Mesenchymal stem cell (in vitro differentiated cells and primary cell): ENCODE measurements at places on chromosomes 2 and 18.

GRCh38 chr2:156565066-156565710, 129.0 kb downstream of the GPD2 start:
- peak; percentile 94 for DNase-seq

GRCh38 chr2:106232638-106233349, 38.7 kb upstream of the UXS1 start:
- DNase-seq, result no peak

DNA sequence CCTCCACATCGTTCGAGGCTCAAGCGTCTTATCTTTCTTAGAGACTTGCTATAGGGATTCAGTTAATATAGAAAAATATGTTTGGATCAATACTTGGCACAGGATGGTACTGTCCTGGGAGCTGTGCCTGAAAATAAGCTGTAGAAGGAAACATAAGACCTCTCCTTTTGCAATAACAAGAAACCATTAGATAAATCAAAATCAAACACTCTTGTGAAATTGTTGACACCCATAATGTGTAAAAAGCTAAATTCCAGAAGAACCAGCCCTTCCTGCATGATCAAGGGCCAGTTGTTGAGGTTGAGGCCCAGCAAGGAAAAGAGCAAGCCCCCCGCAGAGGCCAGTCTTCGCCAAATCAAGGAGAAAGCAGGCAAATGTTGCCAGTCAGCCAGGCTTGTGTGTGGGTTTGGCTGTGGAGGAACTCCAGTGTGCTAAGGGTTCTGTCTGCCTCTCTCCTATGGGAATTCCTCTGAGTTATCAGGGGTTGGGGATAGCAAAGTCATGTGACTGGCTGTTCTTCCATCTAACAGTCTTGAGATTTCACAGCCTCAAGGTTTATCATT, 185.7 kb downstream of the ACKR3 start:
- DNase-seq, result no peak

DNA sequence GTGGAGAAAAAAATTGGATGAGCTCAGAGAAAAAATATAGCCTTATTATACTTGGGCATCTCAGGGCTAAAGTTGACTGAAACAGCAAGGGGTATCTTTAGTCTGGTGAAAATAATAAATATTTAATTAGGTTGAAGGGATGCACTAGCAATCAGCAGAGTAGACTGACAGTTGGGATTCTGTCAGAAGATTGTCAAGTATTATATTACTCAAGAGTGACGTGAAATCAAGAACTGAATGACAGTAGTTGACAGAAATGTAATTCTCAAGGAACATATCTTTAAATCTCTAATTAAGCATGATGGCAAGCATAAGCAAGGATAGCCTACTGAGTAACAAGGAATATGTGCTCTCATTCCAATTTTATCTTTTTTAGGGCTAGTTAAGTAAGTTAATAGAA, 1301.1 kb downstream of the DSC3 start:
- no peak for DNase-seq

DNA sequence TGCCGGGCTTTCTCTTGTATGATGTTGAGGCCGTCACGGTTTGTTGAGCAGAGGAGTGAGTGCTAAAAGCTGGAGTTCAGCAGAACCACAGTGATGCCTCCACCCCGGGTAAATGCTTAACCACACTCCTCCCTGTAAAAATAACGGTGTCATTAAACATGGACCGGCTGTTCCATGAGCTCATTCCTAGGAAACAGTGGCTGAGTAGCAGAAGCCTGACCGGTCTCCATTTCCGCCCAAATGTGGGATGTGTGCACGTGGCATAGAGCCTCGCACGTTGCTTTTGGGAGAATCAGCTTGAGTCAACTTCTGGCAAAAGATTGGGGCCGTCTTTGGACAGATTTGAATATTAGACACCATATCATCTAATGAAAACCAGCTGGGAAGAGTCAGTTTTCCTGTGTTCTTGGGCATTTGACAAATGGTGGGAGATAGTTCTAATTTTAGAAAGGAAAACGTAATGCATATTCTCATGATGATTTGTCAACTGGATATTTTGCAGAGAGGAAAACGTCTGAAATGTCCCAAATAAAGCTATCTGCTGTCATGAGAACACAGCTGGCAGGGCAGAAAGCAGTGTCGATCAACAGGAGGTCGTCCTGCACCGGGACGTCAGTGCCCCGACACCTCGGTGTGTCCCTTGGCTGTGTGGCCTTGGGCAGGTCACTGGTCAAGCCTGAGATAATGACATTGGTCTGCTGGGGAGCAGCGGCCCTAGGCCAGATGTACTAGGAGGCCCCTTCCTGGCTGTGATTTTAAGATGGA, 42.4 kb downstream of the LRRFIP1 start:
- DNase-seq, result peak; percentile 95

DNA sequence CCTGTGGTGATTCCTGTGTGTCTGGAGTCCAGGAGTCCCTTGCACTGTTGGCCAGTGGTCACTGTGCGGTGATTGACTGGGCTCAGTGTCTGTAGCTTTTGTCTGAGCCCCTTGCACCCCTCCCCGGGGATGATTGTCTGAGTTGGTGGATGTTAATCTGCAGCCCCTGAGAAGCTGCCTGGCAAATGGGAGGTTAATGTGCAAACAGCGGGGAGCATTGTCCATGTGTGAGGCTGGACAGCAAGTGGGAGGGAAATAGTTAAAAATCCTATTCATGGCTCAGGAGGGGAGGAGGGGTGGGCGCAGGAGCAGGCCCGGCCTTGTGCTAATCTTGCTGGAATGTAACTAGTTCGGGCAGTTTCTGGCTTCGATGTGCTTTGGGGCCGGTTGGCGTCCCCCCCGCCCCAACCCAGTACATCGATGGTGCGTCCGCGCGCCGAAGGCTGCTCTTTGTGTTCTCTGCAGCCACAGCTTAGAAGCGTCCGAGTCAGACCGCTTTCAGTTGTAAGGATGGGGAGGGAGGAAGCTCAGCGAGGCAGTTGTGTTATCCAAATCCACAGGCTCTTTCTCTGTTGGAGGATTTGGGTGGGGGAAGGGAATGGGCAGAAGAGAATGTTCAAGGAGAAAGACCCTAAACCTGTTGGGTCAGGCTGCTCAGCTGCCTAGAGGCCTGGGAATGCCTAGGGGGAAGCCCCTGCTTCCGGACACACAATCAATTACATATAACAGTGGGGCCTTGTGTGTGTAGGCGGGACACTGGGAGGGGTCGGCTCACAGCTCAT, 71.8 kb downstream of the TGOLN2 start:
- DNase-seq, result peak; percentile 71

- peak; percentile 79 for DNase-seq
Observed at GRCh38 chr18:74631623-74632350, 34.1 kb downstream of the ZNF407 start.

- no peak for DNase-seq
Observed at GRCh38 chr18:68467957-68468356, 247.0 kb downstream of the TMX3 start.

DNA sequence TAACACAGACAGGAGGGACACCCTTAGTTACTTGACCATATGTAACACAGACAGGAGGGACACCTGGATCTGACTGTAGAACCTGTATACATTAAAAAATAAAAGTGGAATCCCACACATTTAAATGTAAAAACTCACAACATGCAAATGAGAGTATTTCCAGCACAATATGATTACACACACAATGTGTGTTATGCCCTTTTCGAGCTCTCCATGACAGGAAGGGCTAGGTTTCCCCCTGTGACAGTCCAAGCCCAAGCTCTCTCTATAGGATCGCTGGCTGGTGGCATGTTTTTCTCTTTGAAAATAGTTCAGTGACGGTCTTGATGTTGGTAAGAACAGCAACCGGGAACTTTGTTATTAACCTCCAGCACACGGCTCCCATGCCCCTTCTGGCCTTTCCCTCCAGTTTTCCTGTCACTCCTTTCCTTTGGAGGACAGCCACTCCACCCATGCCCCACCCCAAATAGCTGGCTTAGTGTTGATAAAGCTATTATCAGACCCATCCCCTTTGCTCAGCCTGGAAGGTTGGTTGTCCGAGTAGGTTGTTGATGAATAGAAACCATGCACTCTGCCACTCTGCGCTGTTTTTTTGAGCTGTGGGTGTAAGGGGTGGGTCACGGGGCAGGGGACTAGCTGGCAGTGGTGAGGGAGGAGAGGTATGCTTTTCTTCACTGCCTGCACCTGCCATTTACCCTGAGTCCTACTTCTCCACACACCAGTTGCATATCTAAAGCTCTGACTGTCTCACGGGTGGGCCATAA, 2.7 kb downstream of the RASGRP3 start:
- no peak for DNase-seq

GRCh38 chr2:10124538-10125045, 2.1 kb downstream of the RRM2 start:
- peak; percentile 83 for DNase-seq

DNA sequence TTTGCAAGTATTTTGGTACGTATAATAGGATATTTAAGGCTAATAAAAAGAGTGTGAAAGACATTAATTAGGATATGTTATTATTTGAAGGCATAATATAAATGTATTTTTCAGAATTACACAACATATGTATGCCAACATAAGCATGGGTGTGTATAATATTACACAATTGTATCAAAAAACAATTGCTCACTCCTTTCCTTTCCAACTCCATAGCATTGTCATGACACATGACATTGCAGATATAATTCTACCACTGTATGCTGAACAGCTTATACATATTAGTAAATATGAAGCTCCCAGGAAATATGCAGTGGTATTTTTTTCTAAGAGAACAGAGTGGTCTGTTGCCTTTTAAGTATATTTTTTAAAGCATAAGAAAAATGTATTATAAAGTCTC, 593.1 kb downstream of the TMX3 start:
- DNase-seq, result no peak

- DNase-seq, result peak; percentile 28
Observed at GRCh38 chr2:64400733-64401528, 53.0 kb upstream of the LGALSL start.

DNA sequence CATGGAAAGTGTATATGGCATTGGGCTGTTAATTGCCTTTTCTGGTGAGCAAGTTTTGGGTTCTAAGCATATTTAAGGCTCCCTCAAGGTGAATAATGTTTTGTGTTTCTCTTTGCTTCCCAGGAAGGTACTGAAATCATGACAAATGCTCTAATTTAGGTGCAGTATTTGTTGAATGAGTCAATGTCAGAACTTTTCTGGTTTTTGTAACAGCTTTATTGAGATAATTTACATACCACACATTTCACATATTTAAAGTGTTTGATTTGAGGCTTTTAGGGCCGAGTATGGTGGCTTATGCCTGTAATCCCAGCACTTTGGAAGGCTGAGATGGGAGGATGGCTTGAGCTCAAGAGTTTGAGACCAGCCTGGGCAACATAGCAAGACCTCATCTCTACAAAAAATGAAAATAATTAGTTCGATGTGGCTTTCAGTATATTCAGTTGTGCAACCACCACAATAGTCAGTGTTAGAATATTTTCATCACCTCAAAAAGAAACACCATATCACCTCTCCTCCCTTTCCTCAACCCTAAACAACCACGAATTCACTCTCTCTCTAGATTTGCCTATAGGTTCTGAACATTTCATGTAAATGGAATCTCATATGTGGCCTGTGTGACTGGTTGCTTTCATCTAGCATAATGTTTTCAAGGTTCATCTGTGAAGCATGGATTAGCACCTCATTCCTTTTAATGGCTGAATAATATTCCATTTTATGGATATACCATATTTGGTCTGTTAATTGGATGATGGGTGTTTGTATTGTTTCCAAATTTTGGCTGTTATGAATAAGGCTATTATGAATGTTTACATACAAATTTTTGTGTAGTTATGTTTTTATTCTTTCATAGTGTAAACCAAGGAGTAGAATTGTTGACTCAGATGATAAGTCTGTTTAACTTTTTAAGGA, 54.9 kb downstream of the MGAT5 start:
- DNase-seq, result no peak

- DNase-seq, result peak; percentile 69
Observed at GRCh38 chr2:105517814-105518705, 119.2 kb upstream of the FHL2 start.

- DNase-seq, result no peak
Observed at GRCh38 chr2:191222952-191223351, 22.3 kb upstream of the MYO1B start.

- DNase-seq, result no peak
Observed at GRCh38 chr2:19070886-19071285, 287.5 kb downstream of the OSR1 start.

DNA sequence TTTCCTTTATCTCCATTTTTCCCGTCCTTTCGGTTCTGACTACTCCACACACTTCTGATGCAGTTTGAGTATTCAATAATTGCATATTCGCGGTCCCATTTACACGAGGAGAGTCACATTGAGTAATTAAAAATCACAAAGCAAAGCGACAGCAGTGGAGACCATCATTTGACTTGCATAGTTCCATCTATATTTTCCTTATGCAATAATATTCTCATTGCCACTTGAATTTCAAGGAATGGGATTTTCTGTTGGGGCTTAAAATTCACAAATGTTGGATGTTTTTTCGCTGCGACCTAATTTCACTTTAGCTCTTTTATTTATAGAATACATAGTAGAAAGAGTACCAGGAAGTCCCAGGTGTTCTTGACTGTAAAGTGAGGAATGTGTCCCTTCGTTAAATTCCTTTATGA, 186.8 kb downstream of the ZEB2 start:
- DNase-seq, result no peak

DNA sequence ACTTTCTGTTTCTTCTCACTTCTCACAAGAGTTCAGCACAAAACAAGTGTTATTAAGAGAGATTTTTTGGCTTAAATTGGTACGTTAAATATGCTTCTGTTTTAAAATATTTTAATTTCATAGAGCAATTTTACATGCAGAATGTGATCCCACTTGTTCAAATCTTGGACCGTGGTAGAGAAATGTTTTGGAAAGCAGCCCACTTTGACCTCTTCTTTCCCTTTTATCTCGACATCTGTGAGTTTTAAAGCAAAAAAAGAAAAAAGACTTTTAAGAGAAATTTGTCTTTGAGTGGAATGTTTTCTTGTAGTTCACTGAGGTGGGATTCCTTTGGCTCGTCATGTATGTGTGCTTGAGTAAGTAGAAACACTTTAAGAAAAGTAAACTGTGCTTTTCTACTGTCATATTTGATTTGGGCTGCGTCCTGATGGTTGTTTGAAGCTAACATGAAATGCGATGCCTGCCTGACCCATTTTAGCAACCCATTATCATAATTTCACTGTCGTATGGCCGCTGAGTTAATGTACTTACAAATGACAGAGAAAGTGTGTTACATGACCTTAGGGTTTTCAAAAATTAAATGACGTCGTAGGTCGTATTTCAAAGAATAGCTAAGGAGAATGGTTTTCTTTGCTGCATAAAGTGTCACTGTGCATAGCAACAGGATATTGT, 54.5 kb downstream of the TSHZ1 start:
- DNase-seq, result no peak

- peak; percentile 97 for DNase-seq
Observed at GRCh38 chr2:47058003-47058931, 96.8 kb downstream of the STPG4 start.

DNA sequence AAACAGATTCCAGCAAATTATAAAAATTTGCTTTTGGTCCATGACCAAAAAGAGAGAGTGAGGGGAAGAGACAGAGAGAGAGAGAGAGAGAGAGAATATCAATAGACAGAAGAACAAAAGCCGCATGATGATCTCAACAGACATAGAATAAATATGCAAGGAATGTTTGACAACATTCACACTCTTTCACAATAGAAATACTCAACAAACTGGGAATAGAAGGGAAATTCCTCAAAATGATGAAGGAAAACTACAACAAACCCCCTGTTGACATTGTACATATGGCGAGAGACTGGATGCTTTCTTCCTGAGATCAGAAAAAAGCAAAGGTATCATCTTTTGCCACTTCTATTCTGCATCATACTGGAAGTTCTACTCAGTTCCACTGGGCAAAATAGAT, 309.7 kb downstream of the RAD51AP2 start:
- peak; percentile 60 for DNase-seq

GRCh38 chr2:220101980-220102379, 474.6 kb downstream of the SLC4A3 start:
- no peak for DNase-seq

- no peak for DNase-seq
Observed at GRCh38 chr2:61016392-61017002, 1.0 kb upstream of the PEX13 start.
